ENCODE measurements at places on chromosomes 3 and 15.
A peak's percentile ranks its signal among the peaks of the same experiment; 100 is the strongest.

DNA sequence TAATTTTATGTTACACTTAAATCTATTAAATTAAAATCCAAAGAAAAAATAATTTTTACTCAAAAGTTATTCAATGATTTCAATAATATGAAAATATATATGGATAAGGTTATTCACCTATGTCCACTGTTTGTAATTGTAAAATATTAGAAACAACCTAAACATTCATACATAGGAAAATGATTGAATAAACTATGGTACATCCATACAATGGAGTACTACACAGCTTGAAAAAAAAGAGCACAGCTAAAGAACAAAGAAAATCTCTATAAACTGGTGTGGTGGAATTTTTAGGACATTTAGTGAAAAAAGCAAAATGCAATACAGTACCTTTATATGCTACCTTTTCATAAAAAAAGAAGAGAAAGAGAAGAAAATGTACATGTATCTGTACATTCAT, 52.8 kb downstream of the SHOX2 start:
- DNase-seq: no peak

- DNase-seq: no peak
Measured at GRCh38 chr15:83066034-83066733, 868 bp downstream of the BTBD1 start.

DNA sequence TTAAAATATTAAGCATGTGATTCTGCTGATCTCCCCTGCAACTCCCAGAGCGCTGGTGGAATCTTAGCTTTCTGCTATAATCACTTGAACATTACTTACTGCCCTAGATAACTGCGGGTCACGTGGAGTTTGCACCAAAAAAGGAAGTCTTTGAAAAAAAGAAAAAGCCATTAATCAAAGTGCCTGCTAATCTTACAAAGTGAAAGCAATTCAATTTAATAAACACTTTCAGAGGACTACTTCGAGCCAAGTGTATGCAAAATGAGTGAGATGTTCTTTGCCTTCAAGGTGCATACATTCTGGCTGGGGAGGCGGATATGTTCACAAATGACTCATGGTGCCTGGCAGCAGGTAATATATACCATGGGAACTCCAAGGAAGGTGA, 109.9 kb upstream of the GAP43 start:
- no peak for DNase-seq

- no peak for DNase-seq
Measured at GRCh38 chr15:60546744-60547143, 67.8 kb upstream of the ICE2 start.

GRCh38 chr15:55403531-55403930, 4.6 kb downstream of the CCPG1 start:
- no peak for DNase-seq

GRCh38 chr15:42048821-42049200, 28.0 kb upstream of the PLA2G4E start:
- no peak for DNase-seq

DNA sequence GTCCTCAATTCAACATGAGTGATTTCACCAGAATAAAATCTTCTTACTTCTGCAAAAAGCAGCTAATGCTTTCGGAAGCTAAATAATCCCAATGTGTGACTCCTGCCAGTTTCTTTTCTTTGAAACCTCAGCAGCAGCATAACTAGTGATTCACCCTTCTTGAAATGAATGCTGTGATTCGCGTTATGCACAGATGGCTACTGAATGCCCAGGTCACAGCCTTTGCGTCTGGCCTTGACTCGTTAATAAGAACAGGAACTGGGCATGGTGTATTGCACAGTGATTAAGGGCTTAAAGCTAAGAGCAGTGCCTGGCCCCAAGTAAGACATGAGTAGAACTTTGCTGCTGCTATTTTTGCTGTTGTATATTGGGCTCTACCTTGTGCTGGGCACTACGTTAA, 19.0 kb downstream of the CGNL1 start:
- no peak for DNase-seq

DNA sequence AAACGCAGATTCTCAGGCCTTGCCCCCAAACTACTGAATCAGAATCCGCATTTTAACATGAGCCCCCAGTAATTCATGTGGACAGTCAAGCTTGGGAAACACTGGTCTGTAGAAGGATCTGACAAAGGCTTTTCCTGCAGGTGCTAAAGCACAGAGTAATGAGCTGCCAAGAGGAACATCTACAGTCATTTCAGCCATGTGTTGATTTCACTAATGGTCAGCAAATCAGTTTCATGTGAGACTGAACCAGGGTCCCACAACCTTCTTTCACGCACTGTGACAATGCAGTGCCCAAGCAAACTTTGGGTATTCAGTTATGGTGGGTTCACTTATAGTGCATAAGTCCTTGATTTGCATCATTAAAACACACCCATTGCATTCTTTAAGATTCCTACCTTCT, 237.6 kb downstream of the TUSC7 start:
- DNase-seq: no peak

- DNase-seq: no peak
Measured at GRCh38 chr3:72597756-72598195, 250.5 kb downstream of the SHQ1 start.

DNA sequence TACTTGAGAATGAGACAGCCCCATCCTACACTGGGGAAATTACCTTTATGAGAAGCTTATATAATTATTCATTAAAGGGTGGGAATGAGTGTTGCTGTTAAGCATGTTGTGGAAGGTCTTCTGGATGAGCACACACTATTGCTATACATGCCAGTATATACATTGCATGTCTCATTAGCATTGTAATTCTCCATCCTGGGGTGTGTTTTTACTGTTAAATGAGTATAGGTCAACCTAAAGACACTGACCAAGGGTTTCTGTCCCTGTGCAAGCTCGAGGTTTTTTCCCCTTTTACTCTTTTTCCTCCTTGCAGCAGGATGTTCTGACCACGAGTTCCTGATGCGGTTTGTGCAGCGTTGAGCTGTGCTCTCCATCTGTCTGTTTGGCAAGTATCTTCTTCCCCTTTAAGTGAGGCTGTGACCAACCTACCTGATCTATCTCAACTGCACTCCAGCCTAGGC, 7.2 kb upstream of the IVD start:
- DNase-seq: no peak

DNA sequence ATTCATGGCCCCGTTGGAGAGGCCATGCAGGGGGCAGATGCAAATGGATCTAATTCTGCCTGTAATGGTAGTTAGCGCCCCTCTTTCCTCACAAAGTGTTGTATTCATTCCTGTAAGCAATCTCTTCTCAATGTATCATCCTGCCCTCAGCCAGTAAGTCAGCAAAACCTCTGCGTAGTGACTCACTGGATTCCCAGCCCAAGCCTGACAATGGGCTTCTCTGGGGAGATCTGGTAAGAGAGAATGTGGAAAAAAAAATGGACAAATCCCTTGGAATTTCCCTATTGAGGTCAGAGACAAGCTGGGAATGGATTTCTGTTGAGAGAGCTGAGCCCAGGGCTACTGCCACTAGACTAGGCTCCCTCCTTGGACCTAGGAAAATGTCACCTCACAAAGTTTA, 25.4 kb downstream of the ADPGK start:
- no peak for DNase-seq

GRCh38 chr3:139558351-139559266, 19.1 kb upstream of the RBP1 start:
- no peak for DNase-seq

- DNase-seq: no peak
Measured at GRCh38 chr3:162052636-162053035, 556.0 kb downstream of the OTOL1 start.

GRCh38 chr3:115428841-115429240, 194.5 kb upstream of the GAP43 start:
- peak; percentile 83 for DNase-seq

GRCh38 chr15:52749258-52749657, 40.9 kb downstream of the ONECUT1 start:
- no peak for DNase-seq

DNA sequence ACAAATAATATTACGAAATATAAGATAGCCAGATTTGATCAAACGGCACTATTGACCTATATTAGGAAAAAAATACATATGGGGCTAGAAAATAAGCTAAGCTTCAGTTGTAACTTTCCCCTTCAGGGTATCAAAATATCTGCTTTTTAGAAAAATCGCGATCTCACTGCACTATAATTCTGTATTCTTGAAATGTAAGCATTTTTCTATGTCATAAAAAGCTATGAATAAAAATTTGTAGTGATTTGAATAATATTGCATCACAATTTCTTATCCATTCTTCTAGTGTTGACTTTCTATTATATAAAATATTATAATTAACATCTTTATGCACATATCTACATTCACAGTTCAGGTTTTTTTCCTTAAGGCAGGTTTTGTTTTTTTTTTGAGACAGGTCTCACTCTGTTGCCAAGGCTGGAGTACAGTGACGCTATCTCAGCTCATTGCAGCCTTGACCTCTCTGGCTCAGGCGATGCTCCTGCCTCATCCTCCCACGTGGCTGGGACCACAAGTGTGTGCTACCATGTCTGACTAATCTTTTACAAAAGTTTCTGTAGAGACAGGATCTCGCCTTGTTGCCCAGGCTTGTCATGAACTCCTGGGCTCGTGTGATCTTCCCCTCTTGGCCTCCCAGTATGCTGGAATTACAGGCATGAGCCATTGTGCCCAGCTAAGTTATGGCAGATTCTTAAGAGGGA, 21.6 kb downstream of the EMC4 start:
- no peak for DNase-seq

All from DMS79 treated with DMSO at 0.1 percent for 48 hours (cell line).